ENCODE measurements at places on chromosomes 6 and 20. TPM values are rescaled to one million over a fixed set of nuclear protein-coding genes. Genes with fewer than 3 reads are reported as not detected.

- no peak for DNase-seq
Observed at GRCh38 chr20:48262466-48262865, 477.2 kb upstream of the SULF2 start.

DNA sequence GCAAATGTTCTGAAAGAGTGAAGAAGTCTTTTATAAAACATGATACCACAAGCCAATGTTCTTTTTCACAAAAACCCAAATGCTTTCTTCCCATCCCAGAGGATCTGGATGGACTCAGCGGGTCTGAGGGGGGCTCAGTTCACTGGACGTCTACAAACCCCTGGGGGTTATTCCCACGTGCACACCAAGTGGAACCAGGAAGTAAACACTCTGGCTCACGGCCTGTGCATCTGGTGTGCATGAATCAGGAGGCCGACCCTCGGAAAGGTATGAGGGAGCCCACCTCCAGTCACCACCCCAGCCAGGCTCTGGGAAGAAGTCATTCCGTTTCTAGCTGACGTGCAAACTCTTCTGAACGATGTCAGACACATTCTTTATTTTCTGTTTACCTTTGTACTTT is 252.2 kb downstream of the DLL1 start:
- DNase-seq = peak; percentile 8

- DNase-seq = no peak
Observed at GRCh38 chr20:38123021-38123587, 42.0 kb downstream of the TGM2 start.

GRCh38 chr6:63600136-63600535 is 27.9 kb downstream of the LOC128125822 start:
- DNase-seq = no peak

Gene ATXN1
- 62.9 TPM for total RNA-seq
